Stimulated activated CD8-positive, alpha-beta memory T cell treated with anti-CD3 and anti-CD28 coated beads, Interleukin-15, amount 100 ng/mL, for 24 hours (primary cell): ENCODE measurements at places on chromosomes 12 and 14.

- no peak for DNase-seq
These were observed 461.0 kb downstream of the FOXG1 start for GRCh38 chr14:29227631-29228030.

- DNase-seq, result no peak
These were observed 13.6 kb downstream of the BCL7A start for GRCh38 chr12:122035292-122035691.

- no peak for DNase-seq
These were observed 956 bp downstream of the GNPTAB start for GRCh38 chr12:101829639-101830366.

- DNase-seq, result no peak
These were observed 916 bp upstream of the CHPT1 start for GRCh38 chr12:101696251-101697196.

DNA sequence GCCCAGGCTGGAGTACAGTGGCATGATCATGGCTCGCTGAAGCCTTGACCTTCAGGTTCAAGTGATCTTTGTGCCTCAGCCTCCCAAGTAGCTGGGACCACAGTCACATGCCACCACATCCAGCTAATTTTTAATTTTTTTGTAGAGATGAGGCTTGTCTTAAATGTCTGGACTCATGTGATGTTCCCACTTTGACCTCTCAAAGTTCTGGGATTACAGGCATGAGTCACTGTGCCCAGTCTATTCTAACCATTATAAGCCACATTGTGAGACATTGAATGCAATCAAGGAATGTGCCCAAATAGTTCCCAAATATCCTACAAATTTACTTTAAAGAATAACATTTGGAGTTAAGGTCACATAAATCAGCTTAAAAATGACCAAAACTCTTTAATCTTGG lies 130.7 kb upstream of the ARID2 start:
- no peak for DNase-seq

DNA sequence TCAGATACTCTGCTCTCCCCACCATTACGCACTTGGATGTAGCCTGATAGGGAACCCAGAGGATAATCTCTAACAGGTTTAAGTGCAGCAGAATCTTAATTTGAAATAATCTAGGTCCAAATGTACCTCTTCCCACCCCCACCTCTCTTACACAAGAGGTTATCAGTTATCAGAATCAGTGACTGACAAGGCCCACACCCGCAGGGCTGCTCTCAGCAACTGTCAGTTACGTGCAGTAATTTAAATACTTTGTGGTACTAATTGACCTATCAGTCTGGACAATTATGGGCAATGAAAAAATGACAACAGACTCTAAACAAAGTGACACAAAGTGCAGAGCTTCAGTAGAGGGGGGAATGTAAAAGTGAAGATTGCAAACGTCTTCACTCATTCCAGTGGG lies 74.0 kb downstream of the CLIP1 start:
- no peak for DNase-seq

DNA sequence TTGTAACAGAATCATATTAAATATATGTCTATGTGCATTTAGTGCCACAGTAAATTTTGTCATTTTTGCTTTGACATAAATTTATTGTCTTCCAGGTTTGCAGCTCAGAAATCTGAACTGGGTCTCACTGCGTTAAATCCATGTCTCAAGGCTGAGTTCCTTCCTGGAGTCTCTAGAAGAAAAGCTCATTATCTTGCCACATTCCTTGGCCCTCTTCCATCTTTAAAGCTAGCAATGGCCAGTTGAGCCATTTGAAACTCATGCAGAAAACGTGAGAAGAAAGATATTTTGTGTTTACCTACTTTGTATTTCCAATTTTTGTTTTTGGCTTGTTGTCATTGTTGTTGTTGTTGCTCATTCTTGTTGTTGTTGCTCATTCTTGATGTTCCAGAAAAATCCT lies 10.7 kb downstream of the PRH1 start:
- no peak for DNase-seq

DNA sequence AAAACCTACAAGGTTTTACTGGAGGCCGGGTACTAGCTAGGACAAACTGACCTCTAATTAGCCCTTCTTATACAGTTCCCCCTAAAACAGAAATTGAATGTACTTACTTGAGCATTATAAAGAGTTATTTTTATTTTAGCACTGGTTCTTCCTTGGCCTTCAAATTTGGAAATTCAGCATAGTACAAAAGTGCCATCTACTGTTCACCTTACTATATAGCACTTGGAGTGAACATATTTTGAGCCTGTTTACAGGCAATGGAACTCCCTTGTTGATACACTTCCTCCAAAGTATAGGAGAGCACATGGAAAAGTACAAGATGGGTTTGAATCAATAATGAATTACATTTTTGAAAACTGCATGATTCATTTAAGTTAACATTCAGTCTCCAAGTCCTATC lies 3.9 kb upstream of the POC1B start:
- DNase-seq, result no peak

DNA sequence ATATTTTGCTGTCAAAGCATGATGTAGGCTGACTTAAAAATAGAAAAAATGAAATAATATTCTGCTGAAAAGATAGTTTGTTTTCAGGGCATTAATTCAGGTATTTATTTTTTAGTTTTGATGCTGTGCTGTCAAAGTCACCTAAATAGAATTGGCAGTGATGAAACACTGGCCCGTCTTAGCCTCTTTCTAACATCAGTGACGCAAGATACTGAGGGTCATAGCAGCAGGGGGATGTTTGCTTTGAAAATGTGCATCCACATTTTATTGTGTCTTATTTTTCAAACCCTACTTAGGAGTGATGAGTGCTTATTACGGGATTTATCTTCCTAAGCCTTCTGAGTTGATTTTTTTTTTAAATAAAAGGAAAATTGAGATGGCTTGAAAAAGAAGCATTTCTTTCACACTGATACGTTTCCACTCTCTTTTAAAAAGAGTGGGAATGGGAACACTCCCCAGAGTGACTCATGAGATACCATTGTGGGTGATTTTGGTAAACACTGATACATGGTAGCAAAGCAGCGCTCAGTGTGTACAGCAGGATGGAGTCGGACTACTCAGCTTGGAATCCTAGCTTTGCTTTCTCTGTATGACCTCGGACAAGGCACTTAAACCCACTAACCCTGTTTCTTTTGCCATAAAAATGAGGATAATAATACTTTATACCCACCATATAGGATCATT lies 290.8 kb downstream of the ERC1 start:
- DNase-seq, result no peak

GRCh38 chr12:1488908-1489381 lies 105.4 kb downstream of the FBXL14 start:
- no peak for DNase-seq

GRCh38 chr12:96047229-96048211 lies 12.1 kb upstream of the LTA4H start:
- DNase-seq, result no peak

DNA sequence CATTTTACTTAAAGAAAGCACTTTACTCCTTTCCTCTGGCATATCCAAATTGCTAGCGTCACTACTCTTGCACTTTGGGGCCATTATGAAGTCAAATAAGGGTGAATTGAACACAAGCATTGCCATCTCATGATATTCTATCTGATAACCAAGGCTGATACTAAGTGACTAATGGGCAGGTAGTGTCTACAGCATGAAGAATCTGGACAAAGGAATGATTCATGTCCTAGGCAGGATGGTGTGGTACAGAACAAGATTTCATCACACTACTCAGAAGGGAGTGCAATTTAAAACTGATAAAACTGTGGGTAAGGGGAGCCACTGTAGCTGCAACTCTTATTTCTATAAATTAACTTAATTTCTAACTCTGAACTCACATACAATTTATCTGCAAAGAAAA lies 7.7 kb upstream of the SLC6A15 start:
- no peak for DNase-seq

- no peak for DNase-seq
These were observed 41.0 kb downstream of the USP15 start for GRCh38 chr12:62301080-62301798.

- DNase-seq, result no peak
These were observed 8.4 kb downstream of the RNU4-2 start for GRCh38 chr12:120283318-120283717.

DNA sequence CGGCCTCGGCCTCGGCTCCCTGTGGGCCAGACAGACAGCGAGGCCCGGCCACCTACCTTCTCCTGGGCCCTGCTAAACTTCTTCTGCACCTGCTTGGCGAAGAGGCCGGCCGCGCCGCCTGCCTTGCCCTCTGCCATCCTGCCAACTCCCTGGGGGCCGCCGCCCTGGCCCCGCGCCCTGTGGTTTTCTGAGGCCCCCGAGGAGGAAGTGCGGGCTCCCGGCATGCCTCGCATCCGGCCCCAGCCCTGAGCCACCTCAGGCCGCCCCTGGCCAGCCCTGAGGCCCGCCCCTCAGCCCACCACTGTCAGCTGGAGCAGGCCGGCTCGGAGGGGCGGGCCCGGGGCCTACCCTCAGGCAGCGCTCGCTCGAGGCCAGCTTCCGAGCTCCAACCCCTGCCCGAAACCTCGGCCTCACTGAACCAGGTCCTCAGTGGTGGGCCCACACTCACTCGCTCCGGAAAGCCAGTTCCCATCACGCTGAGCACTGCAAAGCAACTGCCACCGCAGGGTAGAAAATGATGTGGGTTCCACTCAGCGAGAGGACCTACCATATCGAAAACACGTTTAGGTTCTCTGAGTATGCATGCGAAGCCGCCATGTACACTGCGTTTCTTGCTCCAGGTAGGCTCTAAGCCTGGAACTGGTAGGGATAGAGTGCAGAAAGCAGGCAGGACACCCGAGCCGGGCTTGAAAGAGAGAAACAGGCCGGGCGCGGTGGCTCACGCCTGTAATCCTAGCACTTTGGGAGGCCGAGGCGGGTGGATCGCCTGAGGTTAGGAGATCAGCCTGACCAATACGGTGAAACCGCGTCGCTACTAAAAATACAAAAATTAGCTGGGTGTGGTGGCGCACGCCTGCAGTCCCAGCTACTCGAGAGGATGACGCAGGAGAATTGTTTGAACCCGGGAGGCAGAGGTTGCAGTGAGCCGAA lies at the start of gene BIN2:
TSS of gene BIN2 (minus strand) at position 209 of the 930 bp plus-strand sequence. CDS start at position 137, 72 bp downstream.
- DNase-seq, result peak; percentile 46

- no peak for DNase-seq
These were observed 41.3 kb upstream of the LMNTD1 start for GRCh38 chr12:25594376-25594775.

- no peak for DNase-seq
These were observed at the start of gene ITGB7 for GRCh38 chr12:53207042-53207441. TSS of gene ITGB7 (minus strand) at chr12:53207251. CDS start at chr12:53200443, 6,808 bp downstream.

DNA sequence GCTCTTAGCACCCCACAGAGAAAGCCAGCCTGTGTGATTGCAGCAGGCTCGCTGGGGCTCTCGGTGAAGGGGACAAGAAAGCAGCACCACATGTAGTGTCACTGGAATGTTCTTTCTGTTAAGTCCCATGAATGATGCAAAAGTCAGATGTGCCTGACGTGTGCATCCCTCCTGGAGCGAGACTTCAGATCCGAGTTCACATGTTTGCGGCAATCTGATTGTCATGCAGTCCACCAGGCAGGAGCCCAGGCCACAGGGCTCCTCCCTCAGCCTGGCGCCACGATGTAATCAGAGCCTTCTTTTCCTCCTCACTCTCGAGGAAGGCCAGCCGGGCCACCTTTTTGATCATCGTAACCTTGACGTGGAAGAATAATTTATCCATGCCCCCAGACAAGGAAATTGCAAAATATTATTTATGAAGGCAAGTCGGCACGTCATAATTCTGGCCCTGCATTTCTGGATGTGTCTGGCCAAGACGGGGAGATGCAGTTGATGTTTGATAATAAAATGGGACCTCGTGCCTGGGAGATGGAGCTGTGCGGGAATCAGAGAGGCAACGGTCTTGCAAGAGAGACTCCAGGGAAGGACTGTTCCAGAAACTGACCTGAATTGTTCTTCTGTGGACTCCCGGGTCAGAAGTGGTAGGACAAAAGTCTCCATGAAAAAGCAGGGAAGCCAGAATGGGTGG lies 214.6 kb downstream of the PHETA1 start:
- DNase-seq, result no peak

GRCh38 chr12:82383930-82384552 lies 25.7 kb downstream of the METTL25 start:
- DNase-seq, result no peak

DNA sequence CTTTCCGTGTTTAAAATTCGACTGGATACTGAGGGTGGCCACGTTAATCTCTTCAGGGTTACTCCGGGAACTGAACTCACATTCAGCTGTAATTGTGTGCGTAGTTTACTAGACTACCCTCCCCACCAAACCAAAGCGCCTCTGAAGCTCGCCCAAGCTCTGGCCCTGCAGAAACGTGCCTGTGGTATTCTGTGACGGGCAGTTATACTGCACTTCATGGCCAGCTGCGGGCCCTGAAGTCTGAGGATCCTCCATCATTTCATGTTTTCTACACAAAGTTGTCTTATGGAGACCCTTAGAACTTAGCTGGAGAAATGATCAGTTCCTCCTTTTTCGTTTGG lies 688 bp downstream of the ZNF26 start:
- no peak for DNase-seq

DNA sequence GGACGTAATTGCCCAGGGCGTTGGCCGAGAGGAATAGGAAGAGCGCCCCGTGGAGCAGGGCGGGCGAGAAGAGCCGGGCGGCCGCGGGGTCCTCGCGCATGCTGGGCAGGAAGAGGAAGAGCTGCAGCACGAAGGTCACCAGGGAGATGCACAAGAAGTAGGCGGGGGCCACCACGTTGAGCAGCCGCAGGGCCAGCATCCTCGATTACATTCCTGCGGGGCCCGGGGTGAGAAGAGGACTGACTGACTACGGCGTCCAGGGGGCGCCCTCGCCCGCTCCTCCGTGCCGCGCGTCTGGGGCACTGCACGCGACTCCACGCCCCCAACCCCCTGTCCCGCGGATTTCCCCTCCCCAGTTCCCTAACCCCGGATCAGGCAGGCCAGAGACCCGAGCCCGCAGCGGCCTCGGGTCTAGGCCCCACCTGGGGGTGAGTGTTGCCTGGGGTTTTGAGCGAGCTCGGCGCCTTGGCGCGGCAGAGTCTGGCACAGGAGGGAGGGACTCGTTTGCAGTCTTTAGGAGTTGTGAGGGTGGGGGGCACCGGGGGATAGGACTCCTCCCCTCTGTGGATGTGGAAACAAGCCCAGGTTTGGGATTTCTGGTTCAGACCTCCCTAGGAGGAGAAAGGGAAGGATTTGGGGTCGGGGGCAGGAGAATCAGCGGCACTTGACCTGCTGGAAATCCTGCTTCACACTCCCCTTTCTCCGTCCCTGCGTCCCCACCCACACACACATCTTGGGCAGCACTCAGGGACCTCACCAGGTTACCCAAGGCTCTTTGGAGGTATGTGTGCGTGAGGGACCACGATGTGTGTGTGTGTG lies 1.8 kb downstream of the ZDHHC22 start:
- peak; percentile 27 for DNase-seq

GRCh38 chr14:30210630-30211029 lies 283.0 kb upstream of the PRKD1 start:
- no peak for DNase-seq

DNA sequence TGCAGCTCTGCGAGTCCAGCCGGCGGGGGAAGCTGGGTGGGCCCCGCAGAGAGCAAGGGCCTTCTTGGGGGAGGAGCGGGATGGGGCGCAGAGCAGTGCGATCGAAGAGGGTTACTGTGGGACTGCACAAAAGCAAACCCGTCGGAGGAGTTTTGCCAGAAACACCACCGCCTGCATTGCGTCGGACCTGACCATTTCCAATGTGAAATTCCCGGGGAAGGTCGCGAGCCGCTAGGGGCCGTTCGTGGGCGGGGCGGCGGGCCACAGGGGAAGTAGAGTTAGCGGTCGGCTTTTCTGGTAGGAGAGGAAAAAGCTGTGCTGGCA lies 333 bp upstream of the KCNA1 start:
- no peak for DNase-seq
